ENCODE measurements at places on chromosomes 4 and X.

- no peak for DNase-seq
These were observed 150.8 kb upstream of the DIPK2B start for GRCh38 chrX:45351478-45351877.

- no peak for DNase-seq
These were observed 101.3 kb upstream of the MAGEB16 start for GRCh38 chrX:35696760-35697234.

- no peak for DNase-seq
These were observed 529.7 kb upstream of the RPS6KA3 start for GRCh38 chrX:20796450-20796849.

- no peak for DNase-seq
These were observed 22.3 kb downstream of the TEC start for GRCh38 chr4:48247142-48247877.

DNA sequence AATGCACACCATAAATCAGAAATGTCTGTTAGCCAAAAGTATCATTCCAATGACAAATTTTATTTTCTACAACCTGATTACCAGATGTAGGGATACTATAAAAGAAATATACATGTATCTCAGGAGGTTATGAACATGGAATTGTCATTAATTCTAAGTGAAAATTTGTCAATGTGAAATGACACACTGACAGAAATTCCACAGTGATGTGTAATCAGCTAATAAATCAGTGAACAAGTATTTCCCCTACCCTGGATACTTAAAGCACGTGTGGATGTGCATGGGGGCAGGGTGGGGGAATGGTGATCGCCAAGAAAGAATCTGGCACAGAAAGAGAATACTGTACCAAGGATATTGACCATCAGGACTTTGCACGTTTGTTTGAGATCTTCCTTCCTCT is 123.6 kb downstream of the SH3RF1 start:
- no peak for DNase-seq

DNA sequence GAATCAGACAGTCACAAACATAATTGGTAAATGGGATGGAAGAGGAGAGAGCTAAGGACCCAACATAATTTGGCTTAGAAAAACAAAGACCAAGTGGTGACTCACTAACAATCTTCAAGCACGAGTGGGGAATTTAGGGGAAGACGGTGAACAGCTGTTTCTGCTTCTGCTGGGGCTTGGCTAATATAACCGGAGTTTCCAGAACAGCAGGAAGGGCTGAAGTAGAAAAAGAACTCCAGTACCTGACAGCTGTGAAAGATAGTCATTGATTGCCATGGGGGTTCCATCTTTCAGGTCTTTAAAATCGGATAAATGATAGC is 290.9 kb upstream of the LDB2 start:
- DNase-seq, result no peak

DNA sequence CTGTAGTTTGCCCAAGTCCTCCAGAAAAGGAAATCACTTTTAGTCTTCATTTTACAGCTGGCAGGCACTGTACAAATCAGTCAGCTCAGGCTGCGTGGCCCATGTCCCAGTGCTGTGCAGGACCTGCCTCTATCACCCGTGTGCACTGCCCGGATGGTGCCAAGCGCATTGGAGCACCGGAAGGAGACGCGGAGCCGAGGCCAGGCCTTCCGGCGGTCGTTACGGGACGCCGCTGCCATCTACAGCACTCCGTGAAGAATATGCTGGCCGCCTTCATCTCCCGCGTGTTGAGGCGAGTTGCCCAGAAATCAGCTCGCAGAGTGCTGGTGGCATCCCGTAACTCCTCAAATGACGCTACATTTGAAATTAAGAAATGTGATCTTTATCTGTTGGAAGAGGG is at the start of gene PDHA2:
Gene PDHA2, plus strand, starts transcription at position 203 of the 400 bp plus-strand sequence. Its CDS starts 58 bp downstream, at position 261.
- DNase-seq, result no peak

- no peak for DNase-seq
These were observed 5.9 kb downstream of the FAM53A start for GRCh38 chr4:1678244-1678643.

GRCh38 chr4:84753321-84753972 is 170.5 kb downstream of the CDS1 start:
- no peak for DNase-seq

DNA sequence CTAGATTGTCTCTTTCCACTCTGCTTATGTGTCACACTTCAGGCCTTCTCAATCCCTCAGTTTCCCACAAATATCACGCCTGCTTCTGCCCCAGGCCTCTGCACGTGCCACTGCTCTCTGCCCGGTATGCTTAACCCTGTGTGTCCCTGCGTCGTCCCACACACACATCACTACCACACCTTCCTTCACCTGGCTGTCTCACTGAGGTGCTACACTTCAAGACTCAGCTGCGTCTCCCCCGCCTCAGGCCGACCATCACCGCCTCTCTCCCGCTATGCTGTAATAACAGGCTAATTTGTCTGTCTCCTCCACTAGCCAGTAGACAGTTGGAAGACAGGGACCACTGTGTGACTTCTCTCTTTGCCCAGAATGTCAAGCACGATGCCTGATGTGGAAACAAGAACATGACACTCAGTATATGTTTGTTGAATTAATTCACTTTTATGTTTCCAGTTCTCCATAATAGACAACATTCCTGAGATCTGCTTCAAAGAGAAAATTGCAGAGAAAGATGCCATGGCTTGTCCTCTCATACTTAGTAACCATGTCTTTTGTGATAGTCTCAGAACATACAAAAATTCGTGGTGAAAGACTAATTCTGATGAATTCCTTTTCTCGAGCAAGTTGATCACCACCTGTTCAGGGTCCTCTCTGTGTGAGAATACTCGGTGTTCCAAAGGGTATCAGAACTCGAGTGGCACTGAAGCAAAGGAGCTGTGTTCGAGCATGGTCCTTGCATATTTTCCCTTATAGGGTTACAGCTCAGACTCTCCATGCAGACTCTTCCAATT is 54.2 kb downstream of the AFAP1 start:
- no peak for DNase-seq

DNA sequence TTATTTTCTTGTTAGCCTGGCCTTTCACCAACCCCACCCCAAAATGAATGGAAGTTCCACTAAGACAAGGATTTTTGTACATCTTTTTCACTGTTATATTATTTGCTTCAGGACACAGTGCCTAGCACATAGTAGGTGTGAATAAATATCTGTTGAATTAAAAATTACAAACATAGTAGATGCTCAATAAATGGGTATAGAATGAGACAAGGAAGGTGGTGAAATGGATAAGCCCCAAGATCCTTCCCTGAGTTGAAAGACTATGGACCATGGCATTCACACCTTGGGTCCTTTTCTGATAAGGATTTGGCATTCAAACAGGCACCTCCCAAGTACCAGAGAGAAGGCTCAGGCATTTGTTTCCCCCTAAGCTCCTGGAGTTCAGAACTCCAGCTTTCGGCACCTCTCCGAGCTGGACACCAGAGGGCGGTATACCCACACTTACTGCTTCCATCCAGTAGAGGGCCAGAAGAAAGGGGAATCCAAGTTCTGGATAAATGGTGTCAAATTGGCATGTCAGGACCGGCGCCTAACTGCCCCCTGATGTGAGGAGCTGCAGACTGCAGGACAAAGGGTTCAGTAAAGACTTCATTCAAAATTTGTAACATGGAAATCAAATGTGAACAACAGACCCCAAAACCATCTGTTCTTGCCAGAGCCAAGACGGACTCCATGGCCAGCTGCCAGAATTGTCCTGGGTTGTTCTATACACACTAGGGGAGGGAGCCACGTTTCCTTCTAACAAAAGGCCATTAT is 193.0 kb downstream of the GPC3 start:
- peak; percentile 5 for DNase-seq

GRCh38 chr4:4968161-4968725 is 51.0 kb downstream of the CYTL1 start:
- DNase-seq, result no peak

DNA sequence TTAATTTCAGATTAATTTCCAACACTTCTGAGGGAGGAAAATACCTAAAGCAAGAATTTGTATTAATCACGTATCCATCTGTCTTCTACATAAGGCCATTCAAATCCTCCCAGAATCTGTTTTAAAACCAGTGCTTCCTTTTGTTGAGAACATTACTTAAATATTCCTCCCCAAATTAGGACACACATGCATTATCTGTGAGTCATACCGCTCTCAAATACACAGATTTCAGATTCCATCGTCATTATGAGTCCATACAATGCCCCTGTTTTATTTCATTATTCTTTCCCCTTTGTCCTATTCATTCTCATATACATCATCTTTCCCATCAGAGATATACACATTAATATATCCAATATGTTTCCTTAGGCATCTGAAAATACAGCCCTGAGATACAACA is 57.3 kb upstream of the PRSS12 start:
- no peak for DNase-seq

DNA sequence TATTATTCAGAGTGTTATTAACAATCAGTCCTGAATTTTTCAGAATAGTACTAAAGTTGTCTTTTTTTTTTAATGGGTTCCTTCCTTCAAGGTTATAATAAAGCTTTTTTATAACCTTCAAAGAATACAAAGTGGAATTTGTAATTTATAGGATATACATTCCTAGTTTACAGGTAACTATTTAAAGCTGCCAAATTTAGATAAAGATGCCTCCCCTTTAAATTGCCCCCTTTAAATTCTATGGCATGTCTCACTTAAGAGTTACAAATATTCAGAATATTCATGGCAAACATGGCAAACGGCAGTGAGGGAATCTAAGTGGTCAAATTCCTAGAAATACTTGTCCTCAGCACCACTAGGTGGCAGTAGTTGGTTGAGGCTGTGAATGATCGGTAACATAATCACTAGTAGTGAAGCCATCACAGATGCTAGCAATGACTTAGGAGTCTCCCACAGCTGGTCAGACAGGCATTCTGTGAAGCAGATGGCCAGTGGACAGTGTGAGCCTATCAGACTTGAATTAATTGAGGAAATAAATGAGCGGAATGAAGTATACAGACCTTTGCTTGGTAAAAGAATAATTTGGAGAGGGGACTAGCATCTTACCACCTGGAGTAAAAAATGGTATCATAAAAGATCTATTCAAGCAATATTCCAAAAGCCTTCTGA is 86.4 kb downstream of the CBR4 start:
- DNase-seq, result peak; percentile 15

GRCh38 chr4:38082424-38083385 is 122.5 kb downstream of the PTTG2 start:
- no peak for DNase-seq

GRCh38 chr4:18247189-18247588 is 225.6 kb upstream of the LCORL start:
- no peak for DNase-seq

DNA sequence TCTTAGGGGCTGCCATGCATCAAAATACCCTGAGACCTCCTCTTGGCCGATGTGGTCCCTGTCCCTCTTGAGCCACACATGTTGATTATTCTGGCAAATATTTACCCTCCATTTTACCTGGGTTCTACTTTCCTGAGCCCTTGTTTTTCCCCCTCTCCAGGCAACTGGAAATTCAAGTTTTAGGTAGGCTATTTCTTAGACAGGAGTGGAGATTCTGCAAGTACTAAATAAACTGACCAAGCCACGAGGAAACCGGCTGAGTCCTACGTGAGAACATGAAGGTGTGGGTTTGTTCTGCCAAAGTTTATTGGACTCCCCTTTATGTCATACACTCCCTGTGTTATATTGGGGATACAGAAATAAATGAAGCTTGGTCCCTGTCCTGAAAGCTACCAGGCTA is 88.1 kb downstream of the RTL5 start:
- no peak for DNase-seq

GRCh38 chr4:78971776-78972175 is 32.5 kb upstream of the PAQR3 start:
- no peak for DNase-seq

DNA sequence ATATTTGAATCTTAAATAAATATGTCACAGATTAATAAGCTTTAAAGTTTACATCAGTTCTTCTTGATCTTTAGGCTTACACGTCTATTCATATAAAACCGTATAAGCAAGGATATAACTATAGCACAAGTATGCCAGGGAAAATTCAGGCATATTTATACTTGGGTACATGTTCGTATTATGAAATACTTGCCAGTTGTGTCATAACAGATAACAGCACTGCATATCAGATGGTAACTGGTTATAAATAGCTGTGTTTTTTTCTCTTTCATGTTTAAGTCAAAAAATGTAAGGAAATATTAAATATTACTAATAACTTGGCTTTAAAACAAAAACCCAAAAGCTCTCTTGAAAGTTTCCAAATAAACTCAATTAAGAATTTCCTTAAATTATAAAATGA is 17.5 kb downstream of the BRWD3 start:
- no peak for DNase-seq

GRCh38 chr4:174631901-174632758 is 109.8 kb upstream of the HPGD start:
- no peak for DNase-seq

DNA sequence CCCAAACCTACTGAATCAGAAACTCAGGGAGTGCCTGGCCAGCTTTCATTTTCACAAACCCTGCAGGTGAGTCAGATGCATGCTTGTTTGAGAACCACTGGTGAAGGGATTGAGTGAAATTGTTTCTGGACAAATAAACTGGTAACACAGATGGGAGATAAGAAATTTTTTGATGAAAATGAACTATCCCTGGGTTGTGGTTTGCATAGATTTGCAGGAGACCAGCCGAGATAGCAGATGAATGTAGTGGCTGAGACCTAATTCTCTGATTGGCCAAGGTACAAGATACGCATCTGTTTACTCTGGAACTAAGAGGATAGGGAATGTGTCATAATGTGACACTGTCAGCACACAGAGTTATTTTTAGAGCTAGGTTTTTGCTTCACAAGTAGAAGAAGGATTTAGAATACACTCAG is 117.8 kb upstream of the NOCT start:
- no peak for DNase-seq

DNA sequence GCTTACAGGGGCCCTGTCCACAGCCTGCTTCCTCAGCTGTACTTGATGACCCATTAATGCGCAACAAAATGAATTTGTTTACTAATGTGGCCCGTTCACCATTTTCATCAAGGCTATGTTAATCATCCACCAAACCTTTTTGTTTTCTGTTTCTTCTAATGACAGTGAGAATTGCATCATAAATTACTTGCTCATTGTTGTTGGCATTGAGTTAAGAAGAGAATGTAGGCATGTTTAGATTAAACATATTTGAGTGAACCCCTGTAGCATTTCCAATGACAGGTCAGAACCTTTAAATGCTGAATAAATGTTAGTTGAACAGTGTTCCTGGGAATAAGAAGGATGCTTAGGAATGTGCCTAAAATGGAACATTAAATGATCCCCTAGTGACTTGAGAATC is 183.4 kb downstream of the SPRY1 start:
- DNase-seq, result no peak

GRCh38 chr4:176735300-176735699 is 57.4 kb downstream of the VEGFC start:
- DNase-seq, result no peak

- no peak for DNase-seq
These were observed 27.3 kb downstream of the PIGG start for GRCh38 chr4:526189-526909.

- DNase-seq, result no peak
These were observed 204.8 kb downstream of the PDGFC start for GRCh38 chr4:156766846-156767245.

DNA sequence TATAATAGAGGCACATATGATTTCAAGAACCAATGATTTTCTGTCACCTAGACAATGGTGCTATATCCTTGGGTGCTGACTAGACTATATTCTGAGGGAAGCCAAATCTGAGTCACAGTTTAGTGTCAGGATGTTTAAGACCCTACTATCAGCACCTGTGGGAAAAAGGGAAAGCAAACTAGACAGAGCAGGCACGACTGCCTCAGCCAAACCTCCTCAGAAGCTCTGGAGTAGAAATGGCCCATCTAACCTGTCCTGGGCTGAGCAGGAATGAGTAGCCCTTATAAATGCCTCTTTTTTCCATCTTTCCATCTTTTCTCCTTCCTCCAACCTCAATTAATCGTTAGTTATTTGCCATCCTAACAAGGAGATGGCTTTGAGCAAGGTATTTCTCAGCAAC is 80.4 kb upstream of the TECRL start:
- DNase-seq, result no peak

Measured in activated CD8-positive, alpha-beta memory T cell treated with anti-CD3 and anti-CD28 coated beads for 1 hour (primary cell).